ENCODE measurements at places on chromosomes 6 and 20.

DNA sequence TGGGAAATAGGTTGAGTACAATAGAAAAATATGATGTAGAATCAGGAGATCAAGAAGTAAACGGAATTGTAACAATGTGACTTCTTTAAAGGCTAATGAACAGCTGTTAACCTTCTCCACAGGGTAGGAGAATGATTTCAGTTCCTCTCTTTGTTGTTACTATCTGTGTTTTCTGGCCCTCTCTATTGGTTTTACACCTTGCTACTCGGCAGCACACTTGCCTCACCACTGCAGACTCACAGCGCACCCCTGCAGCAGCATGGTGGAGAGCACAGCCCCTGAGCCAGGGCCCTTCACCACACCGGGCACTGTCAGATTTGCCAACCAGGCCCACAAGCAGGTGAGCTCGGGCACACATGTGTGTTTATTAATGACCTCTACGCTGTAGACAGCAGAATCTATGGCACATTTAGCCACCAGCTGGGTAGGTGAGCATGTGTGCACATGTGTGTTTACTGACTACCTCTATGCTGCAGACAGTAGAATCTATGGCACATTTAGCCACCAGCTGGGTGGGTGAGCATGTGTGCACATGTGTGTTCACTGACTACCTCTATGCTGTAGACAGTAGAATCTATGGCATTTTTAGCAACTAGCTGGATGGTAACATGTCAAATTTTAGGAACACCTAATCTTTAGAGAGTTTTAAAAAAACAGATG lies 16.8 kb downstream of the SFT2D1 start:
- DNase-seq: no peak

- no peak for DNase-seq
Measured at GRCh38 chr6:138234363-138234762, 16.1 kb upstream of the PBOV1 start.

DNA sequence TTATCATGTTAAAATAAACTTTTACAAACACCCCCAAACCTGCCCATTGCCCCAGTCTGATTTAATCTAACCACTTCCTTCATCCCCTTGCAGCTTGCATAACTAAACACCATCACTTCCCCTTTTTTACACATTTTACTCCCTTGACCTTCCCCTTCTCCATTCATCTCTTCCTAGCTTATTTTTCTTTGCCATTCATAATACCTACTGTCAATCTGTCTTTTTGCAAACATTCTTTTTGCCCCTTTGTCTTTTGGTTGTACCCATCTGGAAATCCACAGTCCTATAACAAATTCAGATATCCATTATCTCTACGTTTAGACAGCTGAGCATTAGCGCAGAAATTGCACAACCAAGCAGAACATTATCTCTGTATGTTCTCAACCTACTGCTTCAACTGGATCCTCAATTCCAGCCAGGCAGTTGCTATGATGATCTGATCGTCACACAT lies 51.2 kb downstream of the C6orf52 start:
- DNase-seq: no peak

GRCh38 chr20:31838646-31839292 lies 6.6 kb downstream of the FOXS1 start:
- no peak for DNase-seq

- no peak for DNase-seq
Measured at GRCh38 chr6:143090314-143091044, 29.8 kb downstream of the AIG1 start.

GRCh38 chr6:142846459-142846831 lies 98.5 kb downstream of the HIVEP2 start:
- DNase-seq: no peak

DNA sequence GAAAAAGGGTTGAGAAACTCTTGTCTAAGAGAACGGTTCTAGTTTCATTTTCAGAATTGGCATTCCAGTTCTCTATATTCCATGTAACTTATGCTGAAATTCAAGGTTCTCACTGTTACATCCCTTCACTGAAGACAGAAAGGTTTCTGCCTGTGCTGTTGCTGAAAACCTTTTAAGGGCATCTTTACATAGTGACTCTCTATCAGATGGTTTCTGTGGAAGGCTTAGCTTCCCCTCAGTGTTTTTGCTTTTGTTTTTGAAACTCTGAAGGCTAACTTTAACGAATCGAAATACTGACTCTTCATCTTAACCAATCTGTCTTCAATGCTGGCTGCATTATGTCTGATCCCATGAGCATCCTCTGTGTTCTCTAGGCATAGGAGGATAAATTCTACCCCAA lies 1286.2 kb upstream of the EYS start:
- no peak for DNase-seq

GRCh38 chr20:53574819-53575218 lies 18.8 kb downstream of the ZNF217 start:
- no peak for DNase-seq

DNA sequence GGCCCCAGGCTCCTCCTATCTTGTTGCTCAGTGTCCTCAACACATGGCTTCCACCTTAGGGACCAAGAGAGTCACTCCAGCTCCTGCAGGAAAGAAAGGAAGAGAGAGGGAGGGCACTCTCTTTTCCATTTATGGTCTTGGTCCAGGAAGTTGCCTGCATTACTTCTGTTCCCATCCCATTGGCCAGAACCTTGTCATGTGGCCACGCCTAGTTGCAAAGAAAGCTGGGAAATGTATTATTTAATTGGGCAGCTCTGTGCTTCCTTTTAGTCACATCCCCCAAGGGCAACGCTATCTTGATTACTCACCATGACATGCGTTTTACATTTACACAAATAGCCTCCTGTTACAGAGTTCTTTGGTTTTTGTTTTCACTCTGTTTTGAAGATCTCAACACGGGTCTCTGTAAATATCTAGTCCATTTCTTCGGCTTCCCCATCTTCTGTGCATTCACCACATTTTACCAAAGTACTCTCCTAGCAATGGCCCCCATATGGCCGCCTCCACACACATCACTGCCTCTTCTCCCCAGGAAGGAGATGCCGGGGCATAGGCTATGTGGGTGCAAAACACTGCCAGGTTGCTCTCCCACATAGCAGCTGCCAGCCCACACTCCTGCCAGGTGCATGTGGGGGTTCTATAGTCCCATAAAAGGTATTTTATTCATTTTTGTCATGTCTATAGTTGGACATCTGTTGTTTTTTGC lies 35.7 kb upstream of the ZMYND8 start:
- DNase-seq: no peak

DNA sequence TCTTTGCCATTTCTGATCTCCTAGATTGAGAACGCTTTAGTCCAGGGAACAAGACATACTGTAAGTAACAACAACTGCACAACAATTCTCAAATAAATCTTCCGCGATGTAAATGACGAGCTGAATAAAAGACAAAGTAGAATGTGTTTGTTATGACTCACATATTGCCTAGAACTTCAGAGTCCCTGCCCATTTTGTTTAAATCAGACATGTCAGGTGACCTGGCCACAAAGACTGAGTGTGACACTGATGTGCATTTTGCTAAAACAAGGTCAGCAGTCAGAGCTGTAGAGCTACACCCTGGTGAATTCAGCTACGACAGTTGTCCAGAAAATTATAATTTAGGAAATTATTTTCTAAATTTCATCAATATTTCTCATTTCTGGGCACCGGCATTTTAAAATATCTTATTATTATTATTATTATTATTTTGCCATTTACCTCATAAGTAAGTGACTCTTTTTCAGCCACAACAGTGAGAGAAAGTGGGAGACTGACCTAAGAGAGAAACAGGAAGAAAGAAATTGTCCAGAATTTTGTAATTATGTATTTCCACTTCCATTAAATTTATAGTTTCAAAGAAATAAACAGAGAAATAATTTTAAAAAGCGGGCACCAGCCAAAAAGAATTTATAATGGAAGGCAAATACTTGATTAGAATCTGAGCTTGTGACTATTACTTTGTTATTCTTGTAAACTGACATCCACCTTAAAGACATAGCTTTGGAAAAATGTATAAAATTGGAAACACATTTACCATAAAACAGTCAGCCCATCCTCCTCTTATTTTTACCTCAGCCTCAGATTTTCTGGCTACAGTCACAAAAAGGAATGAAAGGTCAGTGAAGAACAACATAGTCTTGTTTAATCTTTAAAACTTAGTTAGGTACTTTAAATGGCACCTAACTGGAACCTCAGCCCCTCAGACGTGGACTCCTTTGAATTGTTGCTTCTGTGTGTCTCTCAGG lies 157.0 kb upstream of the CITED2 start:
- no peak for DNase-seq

- no peak for DNase-seq
Measured at GRCh38 chr6:81786150-81786549, 33.7 kb upstream of the TENT5A start.

- no peak for DNase-seq
Measured at GRCh38 chr20:23415959-23416583, 5.2 kb downstream of the NAPB start.

DNA sequence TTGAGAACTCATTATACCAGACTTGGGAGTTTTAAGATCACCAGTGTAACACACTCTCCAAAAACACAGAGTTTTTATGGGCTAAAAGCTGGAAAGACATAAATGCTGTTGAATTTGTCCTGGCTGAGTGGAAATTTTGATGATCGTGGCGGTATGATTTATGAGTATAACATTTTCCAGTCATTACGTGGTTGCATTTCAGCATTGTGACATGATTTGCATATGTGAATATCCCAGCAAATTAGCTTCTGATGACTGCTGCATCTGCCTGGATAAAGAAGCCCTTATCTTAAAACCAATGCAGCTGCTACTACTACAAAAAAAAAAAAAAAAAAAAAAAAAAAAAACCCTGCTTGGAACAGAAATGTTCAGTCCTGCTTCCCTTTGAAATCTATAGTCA lies 850.9 kb downstream of the TFAP2A start:
- no peak for DNase-seq

GRCh38 chr20:40497899-40498691 lies 190.9 kb downstream of the MAFB start:
- DNase-seq: no peak

GRCh38 chr6:116102873-116103272 lies 2.2 kb downstream of the NT5DC1 start:
- DNase-seq: no peak

- DNase-seq: no peak
Measured at GRCh38 chr6:98847416-98847778, 13.0 kb downstream of the POU3F2 start.

- DNase-seq: peak; percentile 43
Measured at GRCh38 chr20:61724376-61724775, 341.3 kb downstream of the TAF4 start.

- DNase-seq: peak; percentile 26
Measured at GRCh38 chr6:137248702-137249101, 29.5 kb upstream of the IFNGR1 start.

- no peak for DNase-seq
Measured at GRCh38 chr6:118281291-118281690, 266.8 kb upstream of the PLN start.

All from RPMI8226 (cell line).